ENCODE measurements at places on chromosomes 2 and 18.

DNA sequence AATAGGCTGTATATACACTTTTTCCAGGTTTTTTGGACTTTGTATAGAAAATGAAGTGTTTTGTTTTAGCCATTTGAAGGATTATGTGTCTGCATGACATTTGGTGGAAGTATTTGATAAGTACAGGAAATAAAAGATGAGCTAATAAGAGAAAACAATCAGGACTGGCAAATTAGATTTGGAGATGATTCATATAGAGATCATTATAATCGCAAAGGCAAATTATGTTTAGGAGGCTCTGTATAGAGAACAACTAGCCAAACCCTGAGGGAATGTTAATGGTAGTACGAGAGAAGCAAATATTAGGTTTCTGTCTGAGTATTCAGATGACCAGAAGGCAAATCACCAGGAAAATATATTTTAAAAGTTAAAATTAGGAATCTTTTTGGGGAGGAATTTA, 41.7 kb downstream of the PLCL1 start:
- DNase-seq = no peak

DNA sequence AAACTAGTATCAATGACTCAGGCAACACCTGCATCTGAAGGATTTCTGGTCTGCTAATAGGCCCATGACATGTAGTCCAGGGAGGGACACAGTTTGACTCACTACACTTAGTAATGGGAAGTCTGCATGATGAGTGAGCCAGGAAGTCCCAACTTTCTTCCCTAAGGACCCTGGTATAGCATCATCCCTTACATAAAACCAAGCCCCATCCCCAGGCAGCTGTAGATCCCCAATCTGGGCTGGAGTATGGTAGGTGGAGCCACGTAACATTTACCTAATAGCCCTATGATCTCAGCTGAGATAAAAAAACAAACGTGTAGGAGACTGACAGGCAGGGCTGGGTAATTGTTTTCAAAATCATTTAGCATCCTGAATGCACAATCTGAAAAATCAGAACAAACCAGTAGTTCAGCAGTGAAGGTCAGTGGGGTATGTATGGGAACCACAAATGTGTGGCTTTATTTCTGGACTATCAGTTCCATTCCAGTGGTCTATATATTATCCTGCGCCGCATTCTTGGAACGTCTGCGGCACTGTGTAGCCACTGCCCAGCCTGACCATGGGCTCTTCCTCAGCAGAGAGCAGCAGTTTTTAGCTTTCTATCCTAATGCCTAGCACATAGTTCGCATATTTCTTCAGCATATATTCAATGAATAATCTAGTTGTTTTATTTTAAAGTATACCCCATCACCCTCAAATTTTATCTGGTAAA, 33.5 kb downstream of the EPB41L3 start:
- DNase-seq = no peak

GRCh38 chr2:27702302-27702701, 38.6 kb downstream of the SLC4A1AP start:
- DNase-seq = no peak

DNA sequence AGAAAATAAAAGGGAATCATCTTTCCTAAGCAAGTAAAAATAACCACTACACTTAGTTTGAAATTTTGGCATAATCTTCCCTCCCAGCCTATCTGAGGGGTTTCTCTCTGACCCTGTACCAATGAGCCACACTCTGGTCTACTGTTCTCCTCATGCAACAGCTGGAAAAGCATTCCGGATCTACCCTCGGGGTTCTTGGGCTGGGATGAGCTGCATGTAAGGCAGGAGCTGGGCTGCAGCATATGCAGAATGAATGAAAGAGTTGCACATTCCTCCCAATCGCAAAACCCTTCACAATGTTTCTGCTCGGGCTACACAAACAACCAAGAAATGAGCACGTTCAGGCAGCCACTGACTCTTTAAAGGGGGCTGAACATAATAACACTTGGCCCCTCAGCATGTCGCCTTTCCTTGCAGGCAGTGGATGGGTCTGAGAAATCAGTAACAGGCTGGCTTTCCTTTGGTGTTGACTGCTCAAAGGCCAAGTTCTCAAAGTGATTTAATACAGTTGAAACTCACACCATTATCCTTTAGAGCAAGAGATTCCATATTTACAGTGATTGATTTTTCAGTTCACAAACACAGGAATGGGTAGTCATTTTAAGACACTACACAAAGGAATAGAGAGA, 180.4 kb upstream of the ZFP36L2 start:
- DNase-seq = no peak

- DNase-seq = no peak
Measured at GRCh38 chr18:66630831-66631230, 26.9 kb upstream of the CDH19 start.

DNA sequence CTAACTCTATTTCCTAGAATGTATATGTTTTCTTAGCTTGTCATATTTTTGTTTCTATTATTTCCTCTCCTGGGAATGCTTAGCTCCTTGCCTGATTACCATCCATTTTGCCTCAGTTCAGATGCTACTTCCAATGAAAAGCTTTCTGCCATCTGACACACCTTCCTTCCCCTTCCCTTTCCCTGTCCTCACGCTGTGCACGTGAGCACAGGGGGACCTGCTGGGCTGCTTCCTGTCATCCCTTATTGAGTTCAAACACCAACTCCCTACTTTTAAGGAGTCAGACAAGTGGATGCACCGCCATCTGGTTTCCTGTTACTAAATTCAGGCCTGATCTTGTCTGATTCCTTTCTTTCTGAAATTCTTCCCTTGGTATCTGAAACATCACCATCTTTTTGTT, 2.4 kb upstream of the INO80C start:
- no peak for DNase-seq

Data from glutamatergic neuron (in vitro differentiated cells).